Neural crest cell (in vitro differentiated cells): ENCODE measurements at places on chromosomes 13 and 19.

GRCh38 chr13:50122455-50122854, 107.2 kb downstream of the KCNRG start:
- DNase-seq, result no peak

- no peak for DNase-seq
Measured at GRCh38 chr13:102707467-102707866, 12.6 kb upstream of the METTL21C start.

DNA sequence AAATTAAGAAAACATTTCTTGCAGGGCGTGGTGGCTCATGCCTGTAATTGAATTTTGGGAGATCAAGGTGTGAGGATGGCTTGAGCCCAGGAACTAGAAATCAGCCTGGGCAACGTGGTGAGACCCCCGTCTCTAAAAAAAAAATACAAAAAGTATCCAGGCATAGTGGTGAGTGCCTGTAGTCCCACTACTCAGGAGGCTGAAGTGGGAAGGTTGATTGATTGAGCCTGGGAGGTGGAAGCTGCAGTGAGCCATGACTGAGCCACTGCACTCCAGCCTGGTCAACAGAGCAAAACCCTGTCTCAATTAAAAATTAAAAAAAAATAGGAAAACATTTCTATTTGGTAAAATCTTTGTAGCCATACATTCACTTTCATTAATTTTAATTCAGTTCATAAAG, 526.5 kb downstream of the PCDH9 start:
- no peak for DNase-seq

DNA sequence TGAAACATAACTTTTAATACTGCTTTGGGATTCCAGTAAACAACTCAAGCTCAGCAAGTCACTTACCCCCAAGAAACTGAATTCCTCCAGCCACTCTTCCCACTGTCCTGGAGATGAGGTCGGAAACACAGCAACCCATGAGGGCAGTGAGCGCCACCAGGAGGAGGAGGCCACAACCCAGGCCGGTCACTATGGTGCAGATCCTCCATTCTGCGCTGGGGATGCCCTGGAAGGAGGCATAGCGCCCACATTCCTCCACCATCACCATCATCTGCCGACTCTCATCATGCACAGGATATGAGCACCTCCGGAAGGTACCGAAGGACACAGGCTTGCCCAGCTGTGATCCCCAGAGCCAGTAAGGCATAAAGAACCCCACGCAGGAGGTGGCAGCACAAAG, 2.2 kb downstream of the LHFPL6 start:
- peak; percentile 23 for DNase-seq

DNA sequence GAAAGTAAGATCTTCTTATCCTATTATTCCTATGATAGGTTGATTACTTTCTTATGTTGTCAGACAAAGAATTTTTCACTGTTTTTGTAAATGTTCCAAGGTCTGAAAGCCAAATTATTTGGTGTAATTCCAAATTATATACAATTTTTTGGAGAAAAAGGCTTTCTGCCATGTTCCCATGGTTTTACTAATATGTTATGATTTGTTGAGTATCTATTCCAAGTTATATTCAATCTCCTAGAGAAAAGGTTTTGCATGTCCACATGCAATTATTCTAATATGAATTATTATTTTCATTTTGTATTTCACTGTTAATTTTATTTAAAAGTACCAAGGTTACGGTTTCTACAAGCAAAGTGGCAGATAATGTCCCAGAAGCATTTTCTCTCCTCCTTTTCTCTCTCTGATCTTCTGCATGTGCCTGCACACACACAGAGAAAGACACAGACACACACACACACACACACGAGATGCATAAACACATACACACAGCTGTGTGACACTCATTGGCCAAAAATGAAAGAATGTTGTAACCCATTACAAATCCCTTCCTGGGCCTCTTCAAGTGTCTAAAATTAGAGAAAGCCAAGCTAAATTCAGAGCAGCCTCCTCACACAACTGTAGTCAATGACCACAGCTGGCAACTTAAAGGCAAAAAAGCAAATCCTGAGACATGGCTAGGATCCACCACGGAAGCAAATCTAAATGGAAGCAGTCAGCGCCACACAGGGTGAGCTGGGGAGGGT, 621.0 kb downstream of the EFNB2 start:
- DNase-seq, result no peak

DNA sequence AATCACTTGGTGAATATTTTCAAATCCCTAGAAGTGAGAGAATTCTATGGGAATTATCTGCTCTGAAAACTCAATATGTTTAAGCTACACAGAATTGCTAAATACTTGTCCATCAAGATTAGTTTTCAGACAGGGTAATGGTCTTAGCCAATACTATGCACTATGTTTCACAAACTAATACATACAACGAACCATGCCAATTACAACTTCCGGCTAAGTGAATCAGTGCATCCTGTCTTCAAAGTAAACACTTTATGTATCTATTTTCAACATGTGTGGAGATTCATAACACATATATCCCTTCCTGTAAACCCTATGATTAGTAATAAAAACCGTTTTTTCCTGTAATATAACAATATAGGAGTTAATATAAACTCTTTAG, 181.5 kb downstream of the POSTN start:
- no peak for DNase-seq

- DNase-seq, result no peak
Measured at GRCh38 chr13:42027286-42027685, 21.2 kb upstream of the DGKH start.

DNA sequence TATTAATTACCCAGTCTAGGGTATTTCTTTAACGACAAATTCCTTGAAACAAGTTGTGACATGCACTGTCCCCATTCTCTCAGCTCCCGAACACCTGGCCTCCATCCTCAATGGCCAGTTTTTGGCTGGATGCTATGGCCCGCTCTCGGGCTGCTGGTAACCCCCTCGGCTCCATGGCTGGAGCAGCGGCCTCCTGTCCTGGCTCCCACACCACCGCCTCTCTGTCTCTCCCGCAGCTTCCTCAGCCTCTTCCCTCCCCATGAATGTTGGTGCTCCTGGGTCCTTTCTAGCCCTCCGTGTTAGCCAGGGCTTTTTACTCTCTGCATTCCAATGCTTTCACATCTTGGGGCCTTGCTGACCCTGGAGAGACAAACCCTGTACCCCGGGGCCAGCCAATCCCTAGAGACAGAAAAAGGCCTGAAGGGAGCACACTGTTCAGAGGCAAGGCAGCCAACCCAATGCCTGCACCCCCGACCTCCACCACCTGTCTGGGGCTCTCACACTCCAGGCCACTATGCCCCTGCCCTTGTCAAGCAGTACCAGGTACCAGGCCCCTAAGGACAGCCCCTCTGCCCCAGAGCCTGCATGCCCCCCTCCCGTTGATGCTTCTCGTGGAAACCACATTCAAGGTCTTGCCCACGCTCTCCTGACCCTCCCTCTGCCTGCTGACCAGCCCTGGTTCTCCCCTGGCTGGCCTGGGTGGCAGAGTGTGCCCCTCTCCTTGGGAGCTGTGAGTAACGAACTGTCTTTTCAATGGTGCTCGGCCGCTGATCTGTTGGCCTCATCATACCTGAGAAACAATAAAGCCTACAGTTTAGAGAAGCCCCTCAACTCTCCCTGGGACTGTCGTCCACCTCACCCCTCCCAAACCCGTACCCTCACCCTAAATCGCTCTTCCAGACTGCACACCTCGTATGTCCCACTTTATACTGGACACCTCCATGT, 86.9 kb upstream of the GPR183 start:
- no peak for DNase-seq
